Smooth muscle cell of the brain vasculature (primary cell): ENCODE measurements at places on chromosomes 16 and 17.

DNA sequence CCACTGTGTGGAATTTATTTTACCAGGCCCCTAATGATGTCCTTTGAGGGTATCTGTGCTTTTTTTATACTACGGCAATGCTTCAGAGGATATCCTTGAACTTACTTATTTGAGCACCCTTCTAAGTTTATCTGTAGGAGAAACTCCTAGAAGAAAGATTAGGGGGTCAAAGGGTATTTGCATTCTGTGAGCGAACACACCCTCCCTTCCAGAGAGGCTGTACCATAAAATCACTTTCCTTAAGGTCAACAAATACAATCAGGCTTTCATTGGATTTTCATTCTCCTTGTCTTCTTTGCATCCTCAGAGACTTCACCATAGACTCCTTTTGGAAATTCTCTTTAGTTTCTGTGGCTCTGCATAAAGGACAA is 4.7 kb upstream of the C1QTNF1 start:
- no peak for DNase-seq

DNA sequence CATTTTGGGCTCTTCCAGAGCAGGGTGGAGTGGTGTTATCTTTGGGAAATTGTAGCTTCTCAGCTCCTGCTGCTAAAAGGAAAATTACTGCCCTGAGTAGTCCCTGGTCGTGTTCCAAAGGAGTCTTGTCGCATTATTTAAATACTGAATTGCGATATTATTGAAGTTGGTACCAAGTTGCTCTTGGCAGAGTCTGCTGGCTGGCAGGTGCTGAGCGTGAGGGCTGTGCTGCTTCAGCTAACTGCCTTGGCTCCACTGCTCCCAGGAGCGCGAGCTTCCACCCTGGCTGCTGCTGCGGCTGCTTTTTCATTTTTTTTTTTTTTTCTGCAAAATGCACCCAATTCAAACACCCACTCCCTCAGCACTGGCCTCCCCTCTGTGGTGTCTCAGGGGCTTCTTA is 289.8 kb downstream of the MAF start:
- no peak for DNase-seq

- DNase-seq = no peak
Measured at GRCh38 chr17:77118251-77118928, 22.4 kb upstream of the SEC14L1 start.

GRCh38 chr16:80103463-80103862 is 437.3 kb upstream of the DYNLRB2 start:
- DNase-seq = no peak

- DNase-seq = no peak
Measured at GRCh38 chr16:15464401-15465186, 30.2 kb downstream of the BMERB1 start.

DNA sequence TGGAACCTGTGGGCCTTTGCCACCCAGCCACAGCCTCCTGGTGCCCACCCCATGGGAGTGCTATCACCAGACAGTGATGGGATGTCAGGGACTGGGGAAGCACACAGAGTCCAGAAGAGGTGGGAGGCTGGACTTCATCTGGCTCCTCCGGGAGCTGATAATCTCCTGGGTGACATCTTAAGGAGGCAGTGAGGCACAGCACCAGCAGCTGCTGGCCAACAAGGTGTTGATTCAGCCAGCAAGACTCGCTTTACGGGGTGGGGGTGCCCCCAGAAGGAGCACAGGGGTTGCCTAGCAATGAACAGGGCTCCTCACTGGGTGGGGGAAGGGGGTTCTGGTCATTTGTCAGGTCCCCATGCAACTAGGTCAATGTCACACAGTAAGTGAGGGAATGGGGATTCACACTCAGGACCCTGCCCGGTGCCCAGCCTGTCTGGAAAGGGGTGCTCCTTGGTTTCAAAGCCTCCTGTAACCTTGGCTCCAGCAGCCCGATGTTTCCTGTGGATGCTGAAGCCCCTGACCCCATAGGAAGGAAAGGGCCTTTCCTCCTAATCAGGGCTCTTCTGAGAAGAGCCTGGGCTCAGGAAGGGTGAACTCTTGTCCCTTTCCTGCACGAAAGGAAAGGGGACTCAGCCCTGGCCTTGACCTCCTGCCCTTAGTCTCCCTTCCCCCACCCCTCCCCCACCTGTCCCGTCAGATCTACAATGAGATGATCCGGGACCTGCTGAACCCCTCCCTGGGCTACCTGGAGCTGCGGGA is 17.7 kb downstream of the KIF19 start:
- no peak for DNase-seq

- no peak for DNase-seq
Measured at GRCh38 chr16:77462894-77463293, 28.1 kb upstream of the ADAMTS18 start.

GRCh38 chr17:73795730-73796129 is 151.5 kb upstream of the SDK2 start:
- no peak for DNase-seq

DNA sequence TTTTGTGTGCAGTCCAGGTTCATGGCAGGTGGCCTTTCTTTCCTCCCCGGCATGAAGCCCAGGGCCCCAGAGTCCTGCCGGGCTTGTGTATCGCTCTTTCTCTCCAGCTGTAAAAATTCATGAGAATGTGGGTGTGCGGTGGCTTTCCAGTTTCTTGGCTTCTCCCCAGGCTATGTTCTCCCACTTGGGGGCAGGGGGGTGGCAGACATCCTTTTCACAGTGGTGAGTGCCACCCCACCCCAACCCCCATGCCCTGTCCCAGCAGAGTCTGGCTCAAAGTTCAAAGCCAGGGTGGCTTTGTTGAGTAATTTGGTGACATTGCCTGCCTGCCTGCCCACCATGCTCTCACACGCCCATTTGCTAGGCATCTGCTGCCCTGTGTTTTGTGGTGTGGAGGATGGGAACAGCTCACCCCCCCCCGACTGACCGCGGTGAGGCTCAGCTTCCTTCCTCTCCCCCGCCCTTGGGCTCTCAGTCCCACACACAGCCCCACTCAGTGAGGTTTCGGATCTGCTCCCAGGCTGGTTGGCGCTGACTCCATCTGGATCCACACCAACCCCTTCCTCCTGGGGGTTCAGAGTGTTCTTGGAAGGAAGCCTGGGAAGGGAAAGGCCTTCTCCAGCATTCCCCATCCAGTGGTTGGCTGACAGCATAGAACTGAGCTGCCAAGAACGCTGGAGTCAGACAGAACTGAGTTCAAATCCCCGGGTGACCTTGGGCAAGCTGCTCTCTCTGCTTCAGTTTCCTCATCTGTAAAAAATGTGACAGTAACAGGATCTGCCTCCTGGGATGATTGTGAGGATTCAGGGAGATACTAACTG is 36.0 kb downstream of the CHD9 start:
- DNase-seq = peak; percentile 99

GRCh38 chr16:29893553-29893952 is 5.8 kb downstream of the SEZ6L2 start:
- no peak for DNase-seq

DNA sequence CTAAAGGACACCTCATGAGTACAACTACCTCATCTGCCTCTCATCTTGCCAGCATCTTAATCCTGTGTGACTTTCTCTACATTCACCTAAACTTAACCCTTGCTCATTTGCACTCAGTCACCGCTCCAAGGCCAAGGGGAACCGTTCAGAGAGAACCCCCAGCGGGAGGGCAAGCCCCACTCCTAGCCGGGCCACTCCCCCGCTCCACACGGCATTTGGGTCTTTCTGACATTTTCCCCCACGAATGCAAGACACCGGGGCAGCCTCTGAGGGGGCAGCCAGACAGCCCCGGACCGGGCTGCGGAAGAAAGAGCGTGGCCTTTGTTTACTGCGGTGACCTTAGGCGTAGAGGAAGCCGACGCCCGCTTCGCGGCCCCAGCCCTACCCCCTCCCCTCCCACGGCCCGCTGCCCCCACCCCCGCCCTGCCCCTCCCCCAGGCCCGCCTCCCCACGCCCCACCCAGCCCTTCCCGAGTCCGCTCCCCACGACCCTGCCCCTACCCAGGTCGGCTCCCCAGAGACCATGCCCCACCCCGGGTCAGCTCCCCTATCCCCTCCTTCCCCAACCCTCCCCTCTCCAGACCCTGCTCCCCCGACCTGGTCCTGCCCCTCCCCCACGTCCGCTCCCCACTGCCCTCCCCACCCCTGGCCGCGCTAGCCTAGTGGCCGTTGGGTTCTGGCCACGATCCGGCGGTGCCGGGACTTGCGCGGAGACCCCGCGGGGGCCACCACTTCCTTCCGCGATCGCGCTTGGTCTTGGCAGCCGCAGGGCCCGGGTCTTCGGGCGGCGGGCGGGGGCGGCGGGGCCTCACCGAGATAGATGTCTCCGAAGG is 789 bp downstream of the CSNK1D start:
- no peak for DNase-seq

GRCh38 chr16:49292413-49292812 is 10.8 kb upstream of the CBLN1 start:
- no peak for DNase-seq

GRCh38 chr17:74176546-74177001 is 26.9 kb upstream of the RPL38 start:
- DNase-seq = peak; percentile 29

DNA sequence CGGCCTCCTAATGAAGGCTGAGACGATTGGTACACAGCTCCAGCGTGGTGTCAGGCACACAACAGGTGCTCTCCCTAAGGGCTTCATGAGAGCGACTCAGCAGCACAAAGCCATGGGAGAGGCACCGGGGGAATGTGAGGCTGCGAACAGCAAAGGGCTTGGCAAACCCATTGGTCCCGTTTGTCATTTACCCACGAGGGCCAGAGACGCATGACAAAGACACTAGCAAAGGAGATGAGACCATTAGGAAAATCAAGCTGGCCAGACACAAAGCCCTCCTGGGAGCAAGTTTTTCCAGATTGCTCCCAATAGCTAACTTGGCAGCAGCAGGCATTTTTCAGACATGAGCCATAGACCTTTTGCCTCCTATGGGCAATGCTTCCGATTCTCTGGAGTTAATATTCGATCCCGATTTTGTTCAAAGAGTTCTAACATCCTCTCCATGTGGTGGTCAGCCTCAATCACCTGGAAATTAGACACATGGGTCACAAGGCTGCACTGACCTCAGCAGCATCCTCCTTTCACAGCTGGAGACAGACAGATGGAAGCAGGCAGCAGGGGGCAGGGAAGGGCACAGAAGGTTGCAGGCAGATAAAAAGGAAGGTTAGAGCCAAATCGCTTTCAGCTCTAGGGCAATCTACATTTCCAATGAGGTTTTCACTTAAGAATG is 38.2 kb downstream of the TK2 start:
- DNase-seq = no peak

- DNase-seq = no peak
Measured at GRCh38 chr17:55110521-55110920, 142.0 kb downstream of the STXBP4 start.

- no peak for DNase-seq
Measured at GRCh38 chr17:15157051-15157450, 108.1 kb downstream of the PMP22 start.

DNA sequence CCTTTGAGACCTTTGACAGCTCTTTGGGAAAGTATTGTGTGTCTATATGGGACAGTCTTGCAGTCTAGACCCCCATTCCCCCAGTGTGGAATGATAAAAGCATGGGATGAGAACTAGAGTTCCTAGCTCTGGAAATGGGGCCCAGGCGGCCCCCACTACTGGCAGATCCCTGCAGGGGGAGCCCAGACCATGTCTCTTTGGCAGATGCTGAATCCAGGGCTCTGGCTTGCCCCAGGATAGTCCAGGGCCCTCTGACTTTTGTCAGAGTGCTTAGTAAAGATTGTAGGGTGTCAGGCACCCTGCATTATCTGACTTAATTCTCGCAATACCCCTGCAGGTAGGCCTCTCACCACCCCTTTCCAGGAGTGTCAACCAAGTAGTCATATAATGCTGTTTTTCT is 8.3 kb downstream of the ALKBH5 start:
- no peak for DNase-seq

- DNase-seq = no peak
Measured at GRCh38 chr16:56341656-56342399, 83.5 kb downstream of the AMFR start.

- DNase-seq = no peak
Measured at GRCh38 chr17:15446036-15446435, 21.4 kb downstream of the CDRT4 start.

DNA sequence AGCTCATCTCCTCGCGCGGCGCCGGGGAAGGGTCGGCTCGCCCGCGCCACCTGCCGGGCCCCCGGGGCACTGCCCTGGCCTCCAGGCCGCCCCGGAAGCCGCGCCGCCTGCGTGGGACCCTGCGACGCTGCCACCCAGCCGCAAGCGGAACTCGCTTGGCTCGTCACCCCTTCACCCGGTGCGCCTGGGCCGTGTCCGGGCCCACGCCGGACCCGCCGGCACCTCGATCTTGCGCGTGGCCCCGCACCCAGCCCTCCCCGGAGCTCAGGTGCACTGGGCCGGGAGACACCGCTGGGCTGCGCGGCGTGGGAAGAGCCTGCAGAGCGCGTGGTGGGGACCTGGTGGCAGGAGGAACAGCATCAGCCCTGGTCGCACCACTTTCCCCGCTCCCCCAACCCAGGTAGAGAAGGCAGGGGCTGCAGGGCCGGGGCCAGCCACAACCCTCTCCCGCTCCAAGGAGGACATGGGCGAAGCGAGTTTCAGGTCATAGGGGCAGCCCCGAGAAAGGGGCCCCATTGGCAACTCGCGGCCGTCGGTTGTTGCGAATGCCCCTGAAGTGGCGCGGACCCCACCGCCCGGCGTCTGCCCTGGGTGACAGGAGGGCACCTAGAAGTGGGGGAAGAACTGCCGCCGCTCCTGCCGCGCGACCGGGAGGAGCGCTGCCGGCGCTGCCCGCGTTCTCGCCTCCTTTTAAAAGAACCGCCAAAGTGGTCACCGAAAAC is 363 bp upstream of the MIF4GD start:
- DNase-seq = no peak

DNA sequence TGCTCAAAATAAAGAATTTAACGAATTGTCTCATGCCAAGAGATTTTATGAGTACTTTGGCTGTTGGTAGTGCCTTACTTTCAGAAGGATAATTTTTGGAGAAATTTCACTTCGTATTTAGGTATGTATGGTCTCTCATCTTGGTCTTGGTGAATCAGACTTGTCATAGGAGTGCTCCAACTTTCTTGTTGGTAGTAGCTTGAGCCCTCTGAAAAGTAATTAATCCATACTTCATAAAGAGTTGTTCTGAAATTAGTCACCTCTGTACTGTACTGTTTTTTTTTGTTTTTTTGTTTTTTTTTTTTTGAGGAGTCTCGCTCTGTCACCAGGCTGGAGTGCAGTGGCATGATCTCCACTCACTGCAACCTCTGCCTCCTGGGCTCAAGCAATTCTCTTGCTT is 11.6 kb downstream of the ZNRF1 start:
- DNase-seq = no peak

GRCh38 chr16:4936991-4937781 is at the start of gene PPL:
PPL (minus strand) TSS chr16:4937148; CDS start chr16:4937045, 103 bp downstream.
- DNase-seq = no peak

DNA sequence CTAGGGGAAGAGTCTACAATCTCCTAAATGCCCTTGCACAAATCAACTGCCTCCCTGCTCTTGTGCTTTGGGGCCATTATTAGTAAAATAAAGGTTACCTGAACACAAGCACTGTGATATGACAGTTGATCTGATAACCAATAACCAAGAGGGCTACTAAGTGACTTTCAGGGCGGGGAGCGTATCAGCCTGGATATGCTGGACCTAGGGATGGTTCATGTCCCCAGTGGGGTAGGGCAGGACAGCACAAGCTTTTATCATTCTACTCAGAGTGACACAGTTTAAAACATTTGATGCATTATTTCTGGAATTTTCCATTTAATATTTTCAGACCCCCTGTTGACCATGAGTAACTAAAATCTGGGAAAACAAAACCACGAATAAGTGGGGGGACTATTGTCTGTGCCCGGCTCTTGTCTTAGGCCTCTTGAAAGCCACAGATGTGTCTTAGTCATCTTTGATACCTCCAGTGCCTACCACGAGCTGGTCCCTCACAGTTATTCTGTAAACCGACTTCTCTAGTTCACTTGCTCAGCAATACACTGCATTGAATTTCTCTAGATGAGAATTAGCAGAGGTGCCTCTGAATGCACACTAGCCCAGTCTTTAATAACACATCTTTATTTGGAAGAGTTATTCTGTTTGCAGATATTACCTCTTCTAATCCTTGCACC is 94.6 kb upstream of the DHX40 start:
- no peak for DNase-seq
